AML-193 (cell line): ENCODE measurements at places on chromosomes 16 and 17.

DNA sequence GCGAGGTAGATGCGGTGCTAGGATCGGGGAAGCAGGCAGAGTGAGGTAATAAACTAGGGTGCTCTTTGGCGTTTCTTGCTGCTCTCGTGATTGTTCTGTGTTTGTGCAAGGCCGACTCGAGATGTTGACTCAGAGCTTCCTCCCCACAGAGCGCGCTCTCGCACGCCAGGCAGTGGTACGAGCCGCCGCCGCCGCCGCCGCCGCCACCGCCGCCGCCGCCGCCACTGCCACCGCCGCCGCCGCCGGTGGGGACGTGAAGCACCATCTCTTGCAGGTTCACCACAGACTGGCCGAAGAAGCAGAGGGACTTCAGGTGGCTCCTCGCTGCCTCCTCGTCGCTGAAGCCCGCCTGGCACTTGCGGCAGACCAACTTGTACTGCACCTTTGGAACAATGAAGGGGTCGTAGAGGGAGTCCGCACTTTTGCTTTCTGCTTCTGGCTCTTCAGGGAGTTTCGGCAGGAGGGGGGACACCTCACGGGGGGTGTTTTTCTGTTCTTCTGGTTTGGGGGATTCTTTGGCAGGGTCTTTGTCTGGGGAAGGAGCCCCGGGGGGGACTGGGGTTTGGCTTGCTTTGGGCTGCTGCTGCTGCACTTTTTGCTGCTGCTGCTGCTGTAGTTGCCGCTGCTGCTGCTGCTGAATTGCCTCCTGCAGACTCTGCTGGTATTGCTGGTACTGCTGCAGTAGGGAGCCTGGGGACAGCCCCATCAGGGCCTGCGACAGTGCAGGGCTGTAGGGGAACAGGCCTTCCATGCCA is 260.2 kb downstream of the ZFHX3 start:
- peak; percentile 96 for DNase-seq

- no peak for DNase-seq
Measured at GRCh38 chr16:57866529-57866918, 64.2 kb upstream of the KIFC3 start.

DNA sequence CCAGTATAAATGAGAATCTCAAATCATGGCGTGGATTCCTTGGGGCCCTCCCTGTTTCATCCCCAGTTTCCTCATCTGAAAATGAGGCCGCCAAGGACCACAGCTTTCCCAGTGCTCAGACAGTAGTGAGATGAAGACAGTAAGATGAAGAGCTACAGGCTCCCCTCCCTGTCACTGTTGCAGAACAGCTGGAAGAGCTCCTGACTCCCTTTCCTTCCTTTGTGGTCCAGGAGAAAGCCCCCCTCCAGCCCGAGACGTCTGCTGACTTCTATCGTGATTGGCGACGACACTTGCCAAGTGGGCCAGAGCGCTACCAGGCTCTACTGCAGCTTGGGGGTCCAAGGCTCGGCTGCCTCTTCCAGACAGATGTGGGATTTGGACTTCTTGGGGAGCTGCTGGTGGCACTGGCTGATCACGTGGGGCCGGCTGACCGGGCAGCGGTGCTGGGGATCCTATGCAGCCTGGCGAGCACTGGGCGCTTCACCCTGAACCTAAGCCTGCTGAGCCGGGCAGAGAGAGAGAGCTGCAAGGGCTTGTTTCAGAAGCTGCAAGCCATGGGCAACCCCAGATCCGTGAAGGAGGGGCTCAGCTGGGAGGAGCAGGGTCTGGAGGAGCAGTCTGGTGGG is 3.0 kb upstream of the EFTUD2 start:
- DNase-seq = no peak

DNA sequence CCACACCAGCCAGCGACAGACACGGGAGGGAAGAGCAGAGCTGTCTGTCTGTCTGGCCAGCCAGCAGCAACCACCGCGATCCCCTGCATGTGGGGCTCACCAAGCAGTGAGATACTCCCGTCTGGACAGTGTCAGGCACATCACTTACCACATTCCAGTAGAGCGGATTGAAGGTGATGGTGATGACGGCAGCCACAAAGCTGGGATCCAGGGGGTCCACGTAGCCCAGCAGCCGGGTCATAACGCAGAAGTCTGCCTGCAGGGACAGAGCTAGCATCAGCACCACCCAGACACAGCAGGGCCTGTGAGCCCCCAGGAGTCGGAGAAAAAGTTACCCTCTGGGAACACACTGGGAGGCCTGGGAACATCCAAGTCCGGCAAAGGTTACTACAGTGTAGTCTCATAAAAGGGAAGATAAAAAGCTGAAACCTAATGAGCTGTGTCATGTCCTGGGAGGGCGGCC is 14.7 kb downstream of the PEMT start:
- DNase-seq = no peak

- no peak for DNase-seq
Measured at GRCh38 chr17:74776990-74777389, 845 bp upstream of the NAT9 start.

DNA sequence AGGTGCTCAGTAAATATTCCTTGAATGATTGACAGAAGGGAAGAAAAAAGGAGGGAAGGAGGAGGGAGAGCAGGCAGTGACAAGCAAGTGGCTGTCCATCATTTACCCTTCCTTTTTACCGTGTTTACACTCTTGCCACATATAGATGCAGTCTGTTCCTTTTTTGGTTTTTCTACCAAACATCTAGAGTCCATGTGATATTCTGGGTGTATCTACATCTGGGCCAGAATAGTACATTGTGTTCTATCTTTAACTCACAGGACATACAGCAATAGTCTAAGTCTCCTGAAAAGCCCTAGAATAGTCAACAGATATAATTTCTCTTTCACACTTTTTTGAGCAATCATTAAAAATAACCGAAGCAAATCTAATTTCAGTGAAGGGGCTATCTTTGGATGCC is 33.5 kb downstream of the KCNJ2 start:
- no peak for DNase-seq

- no peak for DNase-seq
Measured at GRCh38 chr17:31433811-31434726, 42.6 kb downstream of the RAB11FIP4 start.

GRCh38 chr17:71631483-71631882 is 489.3 kb upstream of the SOX9 start:
- DNase-seq = no peak

DNA sequence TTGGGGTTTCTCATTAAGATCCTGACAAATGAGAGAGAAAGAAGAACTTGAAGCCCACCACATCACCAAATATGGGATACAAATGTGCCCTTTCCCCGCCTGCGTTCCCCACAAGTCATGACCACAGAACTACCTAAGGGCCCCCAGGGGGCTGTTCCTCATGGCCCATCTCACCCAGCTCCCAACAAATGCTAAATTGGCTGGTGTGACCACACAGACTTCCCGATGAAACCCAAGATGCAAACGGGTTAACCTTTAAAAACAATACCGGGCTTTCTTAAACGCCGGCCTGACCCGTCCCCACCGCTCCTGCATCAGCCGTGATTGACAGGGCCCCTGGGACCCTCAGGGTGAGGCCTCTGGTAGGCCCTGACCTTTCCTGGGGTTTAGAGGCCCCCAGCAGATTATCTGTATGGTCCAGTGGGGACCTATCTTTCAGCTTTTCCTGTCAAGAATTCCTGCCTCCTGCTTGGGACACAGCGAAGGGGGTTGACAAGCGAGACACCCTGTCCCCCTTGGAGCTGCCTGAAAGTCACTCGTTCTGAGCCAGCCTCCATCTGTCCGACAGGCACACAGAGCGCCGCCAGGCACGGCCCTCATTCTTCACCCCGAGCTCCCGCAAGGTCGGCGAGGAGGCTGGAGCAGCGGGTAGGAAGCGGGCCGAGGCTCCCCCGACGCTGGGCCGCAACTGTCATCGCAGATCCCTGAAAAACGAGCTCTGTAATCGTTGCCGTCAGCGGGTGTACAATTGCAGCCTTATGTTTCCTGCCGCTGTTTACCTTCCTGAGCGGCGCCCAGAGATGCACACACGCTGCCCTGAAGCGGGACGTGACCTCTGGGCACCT is 300.1 kb downstream of the FOXL1 start:
- DNase-seq = no peak

GRCh38 chr16:11534262-11534661 is 52.5 kb downstream of the LITAF start:
- no peak for DNase-seq

- no peak for DNase-seq
Measured at GRCh38 chr17:43467981-43468581, 15.7 kb upstream of the DHX8 start.

- no peak for DNase-seq
Measured at GRCh38 chr16:56041556-56042140, 149.6 kb upstream of the GNAO1 start.

GRCh38 chr17:77489893-77490255 is 349.1 kb downstream of the SEC14L1 start:
- no peak for DNase-seq

DNA sequence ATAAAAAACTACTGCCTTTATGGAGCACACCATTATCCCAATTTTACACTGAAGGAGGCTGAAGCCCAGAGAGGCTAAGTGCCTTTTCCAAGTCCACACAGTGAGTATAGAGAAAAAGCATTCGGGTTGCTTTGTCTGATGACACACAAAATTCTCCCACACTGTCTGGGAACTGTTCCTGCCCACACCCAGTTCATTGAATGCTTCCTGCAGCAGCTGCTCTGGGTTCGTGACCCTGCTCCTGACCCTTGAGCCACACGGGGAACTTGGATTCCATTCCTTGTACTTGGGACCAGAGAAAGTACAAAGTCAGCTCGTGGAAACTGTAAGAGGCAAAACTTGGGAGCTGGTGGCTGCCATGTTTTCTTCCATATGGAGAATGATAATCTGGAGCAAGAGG is 57.9 kb downstream of the AKAP1 start:
- DNase-seq = no peak

- no peak for DNase-seq
Measured at GRCh38 chr17:78122931-78123249, 5.7 kb downstream of the TMC6 start.

- DNase-seq = no peak
Measured at GRCh38 chr17:77234695-77235094, 93.9 kb downstream of the SEC14L1 start.

DNA sequence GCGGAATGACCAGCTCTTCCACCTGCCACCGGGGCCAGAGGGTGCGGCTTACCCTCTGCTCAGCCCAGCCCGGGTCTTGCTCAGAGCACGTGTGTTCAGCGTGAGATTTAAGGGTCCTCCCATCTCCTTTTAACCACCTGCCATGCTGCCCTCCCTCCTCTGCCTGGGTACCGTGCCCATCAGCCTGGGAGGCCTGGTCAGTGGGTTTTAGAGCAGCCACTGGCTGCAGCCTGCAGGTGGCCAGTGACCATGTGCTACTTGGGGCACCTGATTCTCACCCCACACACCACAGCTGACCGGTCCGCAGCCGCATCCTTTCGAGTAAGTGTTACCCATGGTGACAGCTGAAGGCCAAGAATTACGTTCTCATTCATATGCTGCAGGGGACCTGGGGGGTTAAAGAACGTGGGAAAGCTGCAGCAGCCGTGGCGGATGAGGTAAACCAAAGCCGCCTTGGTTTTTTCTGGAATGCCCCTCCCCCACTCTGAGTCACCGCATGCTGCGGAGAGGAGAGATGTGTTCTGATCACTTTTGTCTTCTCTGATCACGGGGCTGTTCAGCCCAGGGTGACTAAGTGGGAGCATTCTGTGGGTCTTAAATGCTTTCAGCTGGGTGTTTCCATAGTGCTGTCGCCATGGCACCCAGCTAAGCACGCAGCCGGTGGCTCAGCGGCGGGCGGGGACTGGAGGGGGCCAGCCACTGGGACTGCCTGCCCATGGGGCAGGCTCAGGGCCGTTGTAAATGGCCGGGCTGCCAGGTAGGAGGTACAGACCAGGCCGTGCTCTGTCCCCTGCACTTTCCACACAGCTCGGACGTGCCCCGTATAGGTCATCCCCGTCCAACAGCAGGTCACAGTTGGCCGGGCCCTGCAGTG is 59.8 kb downstream of the BAIAP2 start:
- DNase-seq = peak; percentile 27

GRCh38 chr16:154217-155030 is 2.0 kb downstream of the HBZ start:
- no peak for DNase-seq

GRCh38 chr17:71338396-71338795 is 782.4 kb upstream of the SOX9 start:
- DNase-seq = no peak

- DNase-seq = no peak
Measured at GRCh38 chr16:72961115-72961832, 86.7 kb downstream of the ZFHX3 start.

DNA sequence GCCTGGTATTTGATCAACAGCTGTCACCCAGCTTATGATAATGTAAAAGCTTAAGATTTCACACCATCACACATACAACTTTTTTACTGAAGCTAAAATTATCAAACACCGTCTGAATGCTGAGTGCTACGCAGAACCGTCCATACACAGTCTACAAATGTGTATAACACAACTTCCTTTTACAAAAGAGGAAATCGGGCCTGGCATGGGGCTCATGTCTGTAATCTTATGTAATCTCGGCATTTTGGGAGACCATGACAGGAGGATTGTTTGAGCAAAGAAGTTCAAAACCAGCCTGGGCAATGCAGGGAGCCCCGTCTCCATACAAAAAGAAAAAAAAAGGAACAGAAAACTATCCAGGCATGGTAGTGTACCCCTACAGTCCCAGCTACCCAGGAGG is 19.6 kb upstream of the QRICH2 start:
- DNase-seq = peak; percentile 57

- DNase-seq = no peak
Measured at GRCh38 chr16:1335211-1335971, 1.9 kb downstream of the BAIAP3 start.

DNA sequence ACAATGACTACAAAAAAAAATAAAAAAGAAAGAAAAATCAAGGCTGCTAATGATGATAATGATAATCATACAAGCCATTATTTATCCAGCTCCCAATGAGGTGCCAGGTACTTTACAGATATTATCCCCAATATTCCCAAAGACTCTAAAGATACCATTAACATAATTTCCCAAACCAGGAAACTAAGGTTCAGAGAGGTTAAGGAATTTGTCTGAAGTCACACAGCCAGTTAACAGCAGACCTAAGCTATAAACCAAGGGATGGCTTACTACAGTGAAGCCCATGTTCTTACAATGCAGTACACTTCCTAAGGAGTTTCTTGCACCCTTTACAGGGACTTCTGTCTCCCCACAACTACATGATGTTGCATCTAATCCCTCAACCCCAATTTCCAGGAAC is 45.7 kb upstream of the CDH5 start:
- DNase-seq = no peak
